ENCODE measurements at places on chromosomes 4 and X.

DNA sequence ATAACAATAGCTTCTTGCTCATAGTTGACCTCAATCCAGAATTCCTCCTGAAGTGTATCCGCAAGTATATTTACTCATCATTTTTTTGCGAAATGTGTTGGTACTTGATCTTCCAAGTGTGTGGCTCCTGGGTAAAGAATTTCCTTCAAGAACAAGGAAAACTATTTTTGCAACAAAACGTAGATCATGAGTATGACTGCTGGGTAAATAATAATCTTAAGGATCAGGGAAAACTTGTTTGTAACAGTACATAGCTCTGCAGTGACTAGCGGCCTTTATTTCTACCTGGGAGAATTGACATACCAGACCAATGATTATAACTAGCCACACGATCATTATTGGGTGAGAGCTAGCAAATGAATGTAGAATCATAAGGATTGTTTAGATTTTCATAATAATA lies 1311.7 kb downstream of the ARAP2 start:
- DNase-seq = no peak

DNA sequence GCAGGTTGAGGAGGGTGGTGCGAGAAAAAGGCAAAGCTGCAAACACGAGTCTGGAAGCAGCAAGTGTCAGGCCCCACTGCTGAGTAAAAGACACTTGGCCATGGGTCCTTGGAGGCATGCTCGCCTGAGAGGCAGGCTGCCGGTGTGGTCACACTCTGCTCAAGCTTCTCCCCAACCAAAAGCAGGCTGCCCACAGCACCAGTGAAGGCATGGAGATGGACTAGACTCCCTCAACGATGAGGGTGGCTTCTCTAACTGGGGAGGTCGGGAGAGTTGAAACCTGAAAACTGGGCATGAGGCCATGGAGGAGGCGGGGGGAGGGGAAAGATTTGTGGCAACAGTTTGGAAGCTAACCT lies 86.5 kb downstream of the ATG4A start:
- no peak for DNase-seq

DNA sequence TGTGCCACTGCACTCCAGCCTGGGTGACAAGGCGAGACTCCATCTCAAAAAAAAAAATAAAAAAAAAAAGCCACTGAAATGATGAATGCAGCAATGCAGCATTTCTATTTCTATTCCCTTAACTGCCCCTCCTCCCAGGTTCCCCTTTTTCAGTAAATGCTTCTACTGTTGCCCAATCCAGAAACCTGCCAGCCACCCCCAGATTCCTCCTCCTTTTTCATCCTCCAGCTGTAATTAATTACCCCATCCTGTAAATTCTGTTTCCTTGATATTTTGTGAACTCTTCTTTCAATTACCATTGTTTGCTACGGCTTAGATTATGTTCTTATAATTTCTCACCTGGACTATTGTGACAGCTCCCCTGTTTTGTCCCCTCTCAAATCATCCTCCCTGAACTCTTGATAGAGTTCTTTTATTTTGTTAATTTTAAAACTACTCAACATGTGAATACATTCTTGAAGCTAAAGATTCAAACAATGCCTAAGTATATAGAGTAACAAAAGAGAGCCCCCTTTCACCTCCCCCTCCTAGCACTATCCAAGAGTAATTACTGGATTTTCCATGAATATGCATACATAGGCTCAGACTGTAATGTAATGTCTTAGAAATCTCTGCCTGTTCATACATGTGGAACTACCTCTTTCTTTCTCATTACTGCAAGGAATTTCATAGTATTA lies 140.6 kb upstream of the GPC4 start:
- DNase-seq = no peak

GRCh38 chr4:148270630-148271029 lies 171.6 kb downstream of the NR3C2 start:
- DNase-seq = no peak

- DNase-seq = no peak
Measured at GRCh38 chr4:35525192-35525978, 718.9 kb downstream of the ARAP2 start.

DNA sequence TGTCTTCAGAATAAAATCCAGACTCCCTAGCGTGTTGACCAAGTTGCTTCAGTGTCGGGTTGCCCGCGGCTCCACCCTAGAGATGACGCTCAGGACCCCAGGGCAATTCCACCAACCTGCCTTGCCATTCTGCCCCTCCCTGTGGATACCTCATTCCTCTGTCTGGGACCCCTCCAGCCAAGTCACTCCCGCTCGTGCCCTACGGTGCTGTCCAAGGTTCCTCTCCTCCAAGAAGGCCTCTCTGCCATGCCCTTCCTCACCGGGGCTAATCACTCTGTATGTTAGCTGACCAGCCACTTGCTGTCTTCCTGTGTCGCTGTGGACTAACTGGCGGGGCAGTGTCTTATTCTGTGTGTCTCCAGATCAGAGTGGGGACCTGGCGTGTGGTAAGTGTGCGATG lies 46.6 kb downstream of the TENM3 start:
- no peak for DNase-seq

DNA sequence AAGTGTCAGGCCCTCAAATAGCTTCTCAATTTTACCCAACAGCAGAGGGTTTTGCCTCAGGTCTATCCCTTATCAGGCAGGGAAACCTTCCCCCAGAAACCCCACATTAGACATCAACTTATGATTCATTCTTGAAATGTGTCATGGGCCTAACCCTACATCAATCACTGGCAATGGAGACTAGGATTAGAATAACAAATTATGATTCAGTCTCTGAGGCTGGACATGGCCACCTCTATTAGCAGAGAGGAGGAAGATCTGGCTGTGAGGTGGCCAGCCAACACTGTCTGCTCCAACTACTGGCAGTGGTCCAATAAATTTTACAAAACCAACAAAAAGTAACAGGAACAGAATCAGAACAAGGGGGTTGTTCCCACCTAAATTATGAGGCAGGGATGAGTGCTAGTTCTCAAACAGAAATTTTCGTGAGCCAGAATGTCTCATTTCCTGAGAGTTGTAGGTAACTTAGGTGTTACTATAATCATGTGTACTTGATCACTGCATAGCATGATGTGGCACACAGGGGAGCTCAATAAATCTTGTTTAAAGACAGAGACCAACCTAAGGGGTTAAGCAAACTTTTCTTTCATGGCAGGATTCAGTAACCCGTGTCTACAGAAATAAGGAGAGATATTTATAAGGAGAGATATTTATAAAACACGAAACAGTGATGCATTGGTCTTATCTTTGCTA lies 126.8 kb downstream of the NFKB1 start:
- DNase-seq = peak; percentile 45

DNA sequence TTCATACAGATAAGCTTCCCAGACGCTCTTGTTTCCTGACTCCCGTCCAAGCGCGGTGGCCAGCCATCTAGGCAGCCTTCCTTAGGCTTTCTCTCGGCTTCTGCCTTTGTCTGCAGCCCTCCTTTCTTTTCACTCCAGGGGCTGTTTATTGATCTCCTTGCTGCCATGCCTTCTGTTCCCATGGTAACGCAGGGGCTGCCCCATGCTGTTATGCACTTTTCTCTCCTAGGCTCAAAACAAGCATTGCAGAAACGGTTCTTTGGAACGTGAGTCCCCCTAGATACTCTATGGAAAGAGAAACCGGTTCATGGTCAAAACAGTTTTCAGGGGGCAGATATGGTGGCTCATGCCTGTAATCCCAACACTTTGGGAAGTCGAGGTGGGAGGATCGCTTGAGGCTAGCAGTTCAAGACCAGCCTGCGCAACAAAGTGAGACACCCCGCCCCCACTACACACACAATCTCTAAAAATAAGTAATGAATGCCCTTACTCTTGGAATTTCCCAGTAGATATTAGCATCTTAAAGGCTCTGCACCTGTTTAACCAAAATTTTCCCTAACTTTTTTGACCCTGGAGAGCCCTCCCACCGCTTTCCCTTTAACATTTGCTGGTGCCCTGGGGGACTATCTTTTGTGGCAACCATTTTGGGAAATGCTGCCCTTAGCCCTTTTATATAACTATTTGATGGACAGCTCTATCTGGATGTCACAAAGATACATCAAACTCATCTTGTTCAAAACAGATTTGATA lies 53.9 kb upstream of the ZNF157 start:
- DNase-seq = peak; percentile 26

DNA sequence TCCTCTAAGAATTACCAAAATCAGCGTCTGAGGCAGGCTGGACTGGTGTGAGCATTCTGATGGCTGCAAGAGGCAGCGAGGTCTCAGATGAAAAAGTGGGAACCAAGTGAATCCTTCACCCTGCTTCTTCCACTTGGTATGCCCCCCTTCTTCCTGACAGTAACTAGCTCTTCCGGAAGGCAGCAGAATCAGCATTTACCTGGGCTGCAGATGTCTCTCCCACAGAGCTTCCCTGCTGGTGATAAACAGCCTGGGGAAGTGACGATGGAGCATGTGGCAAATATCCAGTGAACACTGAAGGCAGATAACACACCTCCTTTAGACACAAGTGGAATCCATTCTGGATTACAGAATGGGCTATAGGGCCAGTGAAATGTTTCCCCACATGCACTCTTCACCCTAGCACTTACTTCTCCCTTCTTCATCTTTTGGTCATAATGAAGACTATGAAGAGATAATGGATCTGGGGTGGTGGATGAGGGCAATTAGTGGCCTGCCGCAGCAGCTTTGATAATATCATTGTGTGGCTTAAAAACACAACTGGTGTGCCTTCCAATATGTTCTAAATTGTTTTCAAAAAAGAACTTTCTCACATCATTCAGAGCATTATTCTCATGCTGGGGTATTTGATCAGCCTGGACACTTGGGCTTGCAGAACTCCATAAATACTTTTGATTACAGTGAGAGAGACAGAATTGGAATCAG lies 60.8 kb upstream of the TBC1D9 start:
- DNase-seq = no peak

DNA sequence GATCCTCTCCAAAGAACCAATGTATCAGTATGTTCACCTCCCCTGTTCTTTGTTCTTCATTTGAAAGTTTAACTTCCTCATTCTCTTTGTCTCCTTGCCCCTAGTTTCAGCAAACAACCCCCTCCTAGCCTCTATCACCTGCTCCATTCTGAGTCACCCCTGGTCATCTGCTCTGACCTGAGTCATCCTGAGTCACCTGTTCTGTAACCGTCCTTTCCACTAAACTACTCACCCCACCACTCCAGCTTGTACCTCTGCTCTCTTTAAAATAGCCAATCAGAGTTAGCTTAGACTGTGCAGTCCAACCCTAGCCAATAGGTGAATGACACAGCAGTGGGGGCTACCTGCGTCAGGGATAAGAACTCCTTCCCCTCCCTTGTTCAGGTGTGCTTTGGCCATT lies 249.8 kb upstream of the AADAT start:
- DNase-seq = no peak

GRCh38 chrX:120604361-120604782 lies 471 bp downstream of the MCTS1 start:
- DNase-seq = peak; percentile 18

GRCh38 chrX:153708415-153708814 lies 15.8 kb downstream of the BCAP31 start:
- DNase-seq = peak; percentile 77

DNA sequence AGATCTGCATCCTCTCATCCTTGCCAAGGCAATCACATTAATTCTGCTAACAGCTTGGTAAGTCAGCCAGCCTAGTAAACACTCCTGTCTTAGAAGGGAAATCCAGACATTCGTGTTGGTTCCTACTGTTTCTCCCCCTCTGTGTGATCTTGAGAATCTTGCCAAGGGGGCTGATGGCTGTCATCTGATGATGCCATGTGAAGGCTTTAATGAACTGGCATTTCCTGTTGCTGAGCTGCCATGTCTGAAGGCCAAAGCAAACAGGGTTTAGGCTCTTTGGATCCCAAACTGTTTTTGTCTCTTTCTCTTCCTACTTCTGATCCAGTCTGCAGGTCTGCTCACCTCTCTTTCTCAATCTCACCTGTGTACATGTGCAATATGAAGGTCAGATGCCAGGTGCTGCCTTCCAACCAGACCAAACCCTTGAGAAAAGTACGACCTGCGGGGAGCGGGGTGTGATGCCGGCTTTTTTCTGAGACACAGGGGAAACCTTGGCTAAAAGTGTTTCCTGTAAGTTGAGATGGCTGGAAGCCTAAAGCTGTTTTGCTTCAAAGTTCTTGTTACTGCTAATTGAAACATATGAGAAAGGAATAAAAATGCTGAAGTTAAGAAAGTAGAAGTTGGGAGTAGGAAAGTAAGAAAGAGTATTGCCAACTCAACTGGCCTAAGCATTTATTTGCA lies 532.9 kb downstream of the ANKRD50 start:
- DNase-seq = no peak

DNA sequence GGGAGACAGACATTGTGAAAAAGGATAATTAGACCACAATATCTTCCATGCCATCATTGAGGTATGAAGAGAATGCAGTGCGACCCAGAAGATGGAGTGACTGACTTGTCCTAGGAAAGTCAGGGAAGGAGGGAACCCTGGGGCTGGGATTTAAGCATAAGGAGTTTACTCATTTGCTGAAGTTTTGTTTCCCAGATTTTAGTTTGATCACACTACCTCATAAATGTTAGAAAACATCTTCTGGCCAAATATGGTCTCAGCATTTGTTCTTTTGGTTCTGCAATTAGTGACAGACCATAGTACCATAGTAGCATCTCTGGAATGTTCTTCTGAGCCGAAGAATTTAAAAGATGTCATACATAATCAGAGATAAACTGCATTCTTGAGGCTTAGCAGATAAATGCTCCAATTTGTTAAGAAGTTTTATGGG lies 96.5 kb upstream of the PGRMC2 start:
- peak; percentile 55 for DNase-seq

DNA sequence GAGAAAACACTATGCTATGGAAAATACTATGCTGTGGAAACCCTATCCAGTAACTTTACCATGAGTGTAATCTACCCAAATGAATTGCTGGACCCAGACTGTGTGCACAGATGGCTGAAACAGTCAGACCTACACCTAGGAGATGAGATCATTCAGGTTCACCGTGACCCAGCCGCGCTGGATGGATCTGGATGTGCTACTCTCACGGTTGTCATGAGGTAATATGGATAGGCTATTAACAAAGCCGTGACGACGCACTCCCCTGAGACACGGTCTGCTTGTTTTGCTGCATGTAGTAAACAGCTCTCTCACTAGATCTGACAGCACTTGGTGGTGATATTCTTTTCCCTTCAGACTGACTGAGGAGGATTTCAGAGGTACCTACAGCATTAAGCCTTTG lies 832.5 kb upstream of the GRID2 start:
- no peak for DNase-seq

DNA sequence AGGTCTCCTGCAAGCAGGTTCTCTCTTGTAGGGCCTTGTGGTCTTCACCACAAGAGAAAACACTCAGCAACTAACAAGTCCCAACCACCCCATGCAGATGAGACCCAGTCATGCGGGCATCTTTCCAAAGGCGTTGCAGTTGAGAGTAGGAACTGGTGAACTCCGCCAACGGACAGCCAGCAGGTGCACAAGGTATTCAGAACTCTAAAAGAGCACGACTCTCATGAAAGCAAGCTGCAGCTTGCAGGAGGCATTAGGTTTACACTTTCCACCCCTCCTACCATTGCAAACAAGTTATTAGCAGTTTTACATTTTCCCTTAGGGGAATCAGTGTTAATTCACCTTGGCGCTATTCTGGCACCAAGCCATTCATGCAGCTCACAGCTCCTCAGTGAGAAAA lies 173.4 kb upstream of the KIT start:
- DNase-seq = no peak

- DNase-seq = peak; percentile 82
Measured at GRCh38 chrX:23373129-23373804, 38.6 kb downstream of the PTCHD1 start.

- no peak for DNase-seq
Measured at GRCh38 chr4:105453550-105454205, 20.2 kb downstream of the PPA2 start.
